Activated CD4-positive, alpha-beta T cell treated with anti-CD3 and anti-CD28 coated beads, Interleukin-2, amount 50 U/mL, for 4 hours (primary cell): ENCODE measurements at places on chromosomes 1 and 21.

DNA sequence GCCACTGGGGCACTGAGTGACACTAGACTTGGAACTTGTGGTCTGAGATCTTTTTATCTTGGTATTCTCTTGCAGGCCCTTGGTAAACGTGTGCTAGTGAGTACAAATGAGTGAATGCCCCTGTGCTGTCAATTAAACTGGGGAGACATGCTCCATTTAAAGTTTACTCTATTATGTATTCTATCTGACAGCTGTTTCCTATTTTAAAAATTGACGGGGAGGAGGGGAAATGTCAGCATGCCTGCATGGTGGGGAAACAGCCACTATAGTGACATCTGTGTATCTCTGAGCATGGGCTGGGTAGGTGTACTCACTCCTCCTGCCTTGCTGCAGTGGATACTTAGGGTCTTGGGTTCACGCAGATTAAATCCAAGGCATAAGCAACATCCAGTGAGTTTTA lies 59.0 kb upstream of the IKBKE start:
- no peak for DNase-seq

DNA sequence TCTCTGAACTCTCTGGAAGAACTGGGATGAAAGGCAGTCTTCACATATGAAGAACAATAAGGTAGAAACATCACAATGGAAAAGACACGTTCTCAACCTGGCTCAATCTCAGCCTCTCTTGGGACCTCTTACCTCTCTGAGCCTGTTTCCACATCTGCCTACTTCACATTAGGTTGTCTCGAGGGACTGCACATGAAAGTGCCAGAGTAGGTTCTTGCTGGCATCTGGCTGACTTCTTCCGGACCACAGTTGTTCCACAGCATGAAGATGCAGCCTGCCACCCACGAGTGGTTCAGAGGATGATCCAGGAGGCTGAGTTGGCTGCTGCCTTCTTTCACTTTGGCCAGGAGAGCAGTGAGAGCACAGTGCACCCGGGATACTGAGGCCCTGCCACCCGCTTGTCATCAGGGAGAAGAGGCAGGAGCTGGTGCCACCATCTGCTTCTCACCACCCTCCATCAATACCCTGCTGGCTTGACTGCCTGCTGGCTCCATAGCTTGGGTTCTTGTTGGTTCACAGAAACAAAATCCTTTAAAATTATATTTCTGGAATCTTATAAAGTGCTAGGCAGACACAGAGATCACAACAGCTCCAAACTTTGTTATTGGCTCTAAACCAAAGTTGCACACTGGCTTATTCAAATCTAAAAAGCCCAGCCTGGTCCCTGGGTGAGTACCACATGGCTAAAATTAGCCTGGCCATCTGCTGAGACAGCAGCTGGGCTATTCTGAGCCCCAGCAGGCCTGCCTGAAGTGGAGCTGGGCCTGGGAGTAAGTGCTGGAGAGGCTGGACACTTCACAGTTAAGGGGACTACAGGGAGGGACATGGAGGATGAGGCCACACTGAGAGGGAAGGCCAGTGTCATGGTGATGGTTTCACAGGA lies 46.9 kb upstream of the LIN9 start:
- DNase-seq: no peak

- DNase-seq: no peak
Observed at GRCh38 chr1:115655306-115655663, 13.5 kb downstream of the VANGL1 start.

DNA sequence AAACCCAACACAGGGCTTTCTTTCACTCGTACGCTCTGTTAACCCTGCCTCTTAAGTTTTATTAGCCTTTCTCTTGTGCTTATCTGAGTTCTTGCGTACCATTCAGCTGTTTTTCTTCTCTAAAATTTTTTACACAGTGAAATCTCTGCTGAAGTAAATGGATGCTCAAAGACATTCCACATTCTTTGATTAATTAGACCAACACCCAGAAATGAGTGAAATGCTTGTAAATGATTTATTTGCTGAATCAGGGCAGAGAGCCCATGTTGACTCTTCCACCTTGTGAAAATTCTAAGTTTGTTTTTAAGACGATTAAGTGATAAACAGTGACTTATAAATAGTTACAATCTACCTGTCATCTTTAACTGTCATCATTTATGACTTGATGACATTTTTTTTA lies 156.7 kb downstream of the ACTL8 start:
- DNase-seq: no peak
